ENCODE measurements at places on chromosomes 3 and 15.

- no peak for DNase-seq
Measured at GRCh38 chr3:172148702-172149565, 109.6 kb downstream of the FNDC3B start.

DNA sequence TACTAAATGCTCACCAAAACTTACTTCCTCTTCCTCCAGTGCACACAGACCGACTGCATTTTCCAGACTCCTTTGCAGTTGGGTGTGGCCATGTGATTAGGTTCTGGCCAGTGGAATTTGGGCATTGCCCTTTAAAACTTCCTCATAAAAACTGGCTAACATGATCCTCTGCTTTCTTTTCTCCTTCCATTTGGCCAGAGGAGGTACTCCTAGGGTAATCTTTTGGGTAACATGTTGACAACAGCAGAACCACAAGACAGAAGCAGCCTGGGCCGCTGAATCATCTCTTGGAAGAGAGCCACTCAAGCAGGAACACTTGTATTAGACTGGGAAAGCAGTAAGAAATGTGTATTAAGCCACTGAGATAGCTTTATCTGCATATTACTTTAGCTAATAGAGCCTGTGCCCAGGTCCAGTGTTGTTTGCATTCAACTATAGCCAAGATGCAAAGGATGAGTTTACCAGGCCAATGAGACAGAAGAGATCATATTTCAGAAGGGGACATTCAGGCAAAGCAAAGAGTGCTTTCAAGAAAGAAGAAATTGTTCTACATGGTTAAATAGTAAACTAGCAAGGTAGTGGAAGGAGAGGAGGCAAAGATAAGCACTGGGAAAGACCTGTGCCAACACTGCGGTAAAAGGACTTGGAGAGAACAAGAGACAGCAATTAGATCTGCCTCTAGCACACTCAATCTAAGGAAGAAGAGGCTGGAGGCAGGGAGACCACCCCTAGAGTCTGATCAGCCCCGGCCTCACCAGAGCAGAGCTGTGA, 79.8 kb downstream of the PLCH1 start:
- no peak for DNase-seq

DNA sequence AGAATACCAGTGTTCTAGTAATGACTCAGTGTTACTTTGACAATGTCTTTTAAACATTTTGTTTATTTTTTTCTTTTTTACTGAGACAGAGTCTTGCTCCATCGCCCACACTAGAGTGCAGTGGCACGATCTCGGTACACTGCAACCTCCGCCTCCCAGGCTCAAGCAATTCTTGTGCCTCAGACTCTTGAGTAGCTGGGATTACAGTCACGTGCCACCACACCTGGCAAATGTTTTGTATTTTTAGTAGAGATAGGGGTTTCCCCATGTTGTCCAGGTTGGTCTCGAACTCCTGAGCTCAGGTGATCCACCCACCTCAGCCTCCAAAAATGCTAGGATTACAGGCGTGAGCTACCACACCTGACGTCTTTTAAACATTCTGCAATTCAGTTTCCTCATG, 15.7 kb downstream of the AQR start:
- no peak for DNase-seq

DNA sequence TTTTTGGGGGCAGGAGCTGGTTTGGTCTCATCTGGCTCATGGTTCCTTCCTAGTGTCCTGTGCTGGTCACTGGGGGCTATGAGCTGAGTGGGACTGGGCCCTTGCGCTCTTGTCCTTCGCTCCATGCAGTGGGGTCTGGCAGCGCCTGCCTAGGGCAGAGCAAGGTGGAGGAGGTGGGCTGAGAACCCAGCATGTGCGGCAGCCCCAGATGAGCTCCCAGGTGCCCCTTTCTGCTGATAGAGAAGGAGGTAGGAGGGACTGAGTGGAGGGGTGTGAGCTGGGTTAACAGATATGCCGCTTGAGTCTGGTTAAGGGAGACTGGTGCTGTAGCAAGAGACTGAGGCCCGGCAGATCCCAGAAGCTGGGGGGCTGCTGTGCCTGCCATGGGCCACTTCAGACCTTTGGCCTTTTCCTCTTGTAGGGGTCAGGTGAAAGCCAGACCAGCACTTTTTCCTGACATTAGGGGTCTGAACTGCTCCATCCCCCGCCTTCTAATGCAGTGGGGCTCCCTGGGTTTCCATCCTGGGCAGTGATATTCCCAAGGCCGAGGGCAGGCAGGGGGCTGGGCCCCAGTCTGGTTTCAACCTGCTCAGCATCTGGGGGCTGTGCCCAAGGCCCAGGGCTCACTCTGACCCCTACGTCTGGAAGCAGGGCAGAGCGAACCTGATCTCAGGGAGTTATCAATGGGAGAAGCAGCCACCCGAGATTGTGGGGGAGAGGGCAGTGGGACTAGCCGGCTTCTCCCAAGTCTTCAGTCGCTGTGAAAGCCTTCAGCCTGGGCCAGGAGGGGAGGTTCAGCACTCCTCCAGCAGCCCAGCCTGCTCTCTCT, 62.9 kb upstream of the PRR23C start:
- DNase-seq, result peak; percentile 8

DNA sequence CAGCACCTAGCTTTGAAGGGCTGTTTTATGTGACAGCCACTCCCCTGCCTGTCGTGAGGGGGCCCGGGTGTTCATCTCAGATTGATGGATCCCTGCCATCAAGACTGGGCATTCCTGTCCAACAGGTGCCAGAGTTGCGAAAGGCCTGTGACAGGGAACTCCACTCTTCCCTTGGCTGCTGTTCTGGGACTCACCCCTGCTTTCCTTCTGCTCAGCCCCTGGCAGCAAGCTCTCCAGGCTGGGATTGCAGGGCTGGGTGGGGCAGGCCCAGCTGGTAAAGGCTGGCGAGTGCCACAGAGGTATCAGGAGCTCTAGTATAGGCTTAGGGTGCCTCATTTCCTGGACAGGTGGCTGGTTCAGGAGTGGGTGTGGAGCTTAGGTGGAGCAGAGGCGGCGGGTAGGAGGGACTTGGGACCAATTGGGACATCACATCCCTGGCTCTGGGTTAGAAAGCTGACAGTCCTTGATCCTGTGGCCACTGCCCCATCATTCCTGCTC, at the start of gene PLA2G4B:
TSS of gene PLA2G4B (plus strand) at position 448 of the 498 bp plus-strand sequence. CDS start 67 bp downstream, outside the sequence.
- no peak for DNase-seq

DNA sequence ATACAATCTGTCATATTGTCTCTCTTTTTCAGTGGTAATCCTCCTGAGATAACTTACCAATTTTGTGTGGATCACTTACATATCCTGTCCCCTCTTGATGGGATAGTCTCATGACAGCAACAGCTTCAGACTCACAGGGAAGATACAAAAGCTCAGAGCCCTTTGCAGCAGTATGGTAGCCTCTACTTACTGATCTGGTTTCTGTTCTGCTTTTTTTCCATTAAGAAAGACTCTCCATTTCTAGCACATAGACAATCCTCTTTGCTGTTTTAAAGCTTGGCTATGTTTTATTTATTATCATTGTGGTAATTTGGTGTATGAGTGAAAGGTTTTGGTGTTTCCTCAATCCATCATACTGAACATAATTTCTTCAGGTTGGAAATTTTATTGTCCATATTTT, 25.4 kb upstream of the SOX14 start:
- no peak for DNase-seq

- DNase-seq, result no peak
Measured at GRCh38 chr3:12603969-12604368, 47.1 kb downstream of the MKRN2 start.

Measured in stimulated activated CD8-positive, alpha-beta memory T cell treated with anti-CD3 and anti-CD28 coated beads, Interleukin-4, amount 100 ng/mL, for 48 hours (primary cell).